Stimulated activated CD8-positive, alpha-beta memory T cell treated with anti-CD3 and anti-CD28 coated beads, Interleukin-4, amount 100 ng/mL, for 24 hours (primary cell): ENCODE measurements at places on chromosomes 3 and 15.

- DNase-seq, result no peak
These were observed 16.4 kb downstream of the MYL3 start for GRCh38 chr3:46846624-46847542.

- no peak for DNase-seq
These were observed 119.9 kb downstream of the IMPG2 start for GRCh38 chr3:101200461-101200860.

DNA sequence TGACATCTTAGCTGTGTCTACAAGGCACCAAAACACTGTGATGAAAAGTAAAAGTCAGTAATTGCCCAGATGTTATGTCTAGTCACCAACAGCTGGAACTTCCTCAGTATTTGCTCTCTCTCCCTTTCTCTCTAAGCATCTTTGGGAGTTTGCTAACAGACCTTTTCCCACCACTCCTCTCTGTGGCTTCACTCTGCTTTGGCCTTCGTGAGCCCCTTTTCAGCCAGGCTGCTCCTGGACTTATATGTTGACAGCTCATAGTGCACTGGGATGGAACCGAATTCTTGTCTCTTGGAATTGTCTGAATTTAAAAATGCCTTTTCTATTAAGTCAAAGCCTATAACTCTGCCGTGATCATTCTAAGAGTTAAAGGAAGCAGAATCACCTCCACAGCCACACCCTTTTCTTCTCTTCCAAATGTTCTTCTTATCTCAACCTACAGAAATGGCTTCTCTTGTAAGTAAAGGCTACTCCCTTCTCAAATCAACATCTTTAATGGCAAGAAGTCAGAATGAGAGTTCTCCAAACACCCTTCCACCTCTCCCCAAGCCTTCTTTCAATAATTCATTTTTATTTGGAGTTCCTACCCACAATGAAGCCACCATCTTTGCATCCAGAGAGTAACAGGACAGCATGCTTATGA lies 17.2 kb upstream of the FOXP1 start:
- no peak for DNase-seq

DNA sequence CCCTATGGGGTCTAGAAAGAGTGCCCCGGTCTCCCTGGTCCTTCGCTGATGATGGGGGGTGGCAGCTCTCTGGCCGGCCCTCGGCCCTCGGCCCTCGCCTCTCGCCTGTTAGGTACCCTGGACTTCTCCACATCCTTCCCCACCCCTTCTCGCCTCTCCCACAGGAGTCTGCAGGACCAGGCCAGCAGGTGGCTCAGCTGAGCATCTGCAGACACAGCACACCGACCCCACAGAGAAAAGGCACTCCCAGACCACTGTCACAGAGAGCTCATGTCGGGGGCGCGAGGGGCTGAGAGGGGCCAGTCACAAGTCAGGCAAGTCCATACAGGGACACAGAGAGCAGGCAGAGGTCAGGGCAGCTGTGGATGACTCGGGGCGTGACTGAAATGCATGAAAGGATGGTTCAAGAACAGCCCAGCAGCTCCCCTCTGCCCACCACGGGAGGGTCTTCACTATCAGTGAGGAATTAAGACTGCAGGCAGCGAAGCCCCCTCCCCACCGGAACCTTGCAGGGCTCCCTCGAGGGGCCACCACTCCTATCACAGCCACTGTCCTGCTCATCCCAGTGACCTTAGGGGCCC lies 181.7 kb upstream of the NSMCE3 start:
- no peak for DNase-seq

DNA sequence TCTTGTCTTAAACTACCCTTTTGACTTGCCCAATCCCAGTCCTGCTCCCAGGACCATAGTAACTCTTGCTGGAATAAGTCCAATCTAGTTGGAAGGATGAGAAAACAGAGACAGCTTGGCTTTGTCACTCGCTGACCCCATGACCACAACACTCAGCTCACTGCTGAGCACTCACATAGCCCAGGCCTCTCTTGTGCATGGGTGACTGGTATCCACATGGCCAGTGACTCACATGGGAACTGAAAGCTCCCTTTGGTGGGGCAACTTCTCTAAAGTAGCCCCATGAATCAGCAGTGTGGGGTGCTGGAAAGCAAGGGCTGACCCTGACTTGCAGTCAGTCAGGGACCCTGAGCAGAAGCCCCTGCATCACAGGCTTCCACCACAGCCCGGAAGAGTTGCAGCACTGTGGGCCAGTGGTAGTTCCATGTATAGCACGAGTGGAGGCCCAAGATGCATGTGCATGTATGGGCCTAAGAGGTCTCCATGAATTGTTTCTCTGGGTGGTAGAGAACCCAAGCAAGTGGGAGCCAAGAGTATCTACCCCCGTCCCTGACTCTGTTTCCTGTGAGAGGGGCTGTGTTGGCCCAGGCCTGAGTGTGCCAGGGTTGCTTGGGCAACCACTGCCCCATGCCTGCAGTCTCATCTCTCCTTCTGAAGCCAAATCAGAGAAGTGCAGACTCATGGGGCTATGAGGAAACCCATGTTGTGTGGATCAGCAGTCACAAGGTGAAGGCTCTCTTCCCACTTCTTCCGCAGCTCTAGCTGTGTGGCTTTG lies 62.1 kb upstream of the XCR1 start:
- no peak for DNase-seq

DNA sequence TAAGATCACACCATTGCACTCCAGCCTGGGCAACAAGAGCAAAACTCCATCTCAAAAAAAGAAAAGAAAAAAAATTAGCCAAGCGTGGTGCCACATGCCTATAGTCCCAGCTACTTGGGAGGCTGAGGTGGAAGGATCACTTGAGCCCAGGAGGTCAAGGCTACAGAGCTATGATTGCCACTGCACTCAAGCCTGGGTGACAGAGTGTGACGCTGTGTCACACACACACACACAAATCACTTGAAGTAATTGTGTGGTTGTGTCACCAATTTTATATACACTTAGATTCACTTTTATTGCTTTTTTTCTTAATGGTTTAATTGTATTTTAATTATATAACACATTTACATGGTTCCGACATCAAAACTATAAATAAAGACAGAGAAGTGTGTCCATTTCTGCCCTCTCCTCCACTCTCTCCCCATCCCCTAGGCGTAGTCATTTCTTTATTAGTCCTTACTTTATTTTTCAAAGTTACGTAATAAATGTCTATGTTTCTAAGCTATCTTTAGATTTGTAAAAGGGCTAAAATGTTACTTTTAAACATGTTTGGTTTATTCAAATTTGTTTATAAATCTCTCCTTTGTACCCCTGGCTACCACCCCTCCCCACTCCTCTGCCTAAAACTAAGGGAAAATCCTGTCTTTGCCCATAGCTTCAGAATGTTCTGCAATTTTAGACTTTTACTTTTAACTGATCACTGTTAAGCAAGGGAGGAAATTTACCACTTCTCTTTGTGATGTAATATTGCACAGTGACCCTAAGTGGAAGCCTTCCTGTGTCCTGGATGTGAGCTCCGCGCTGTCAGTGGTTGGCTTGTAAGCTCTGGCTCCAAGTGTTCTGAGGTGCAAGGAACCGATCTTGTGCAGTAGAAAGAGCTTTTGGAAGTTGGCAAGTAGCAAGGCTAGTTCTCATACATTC lies 10.8 kb upstream of the VILL start:
- DNase-seq, result no peak

DNA sequence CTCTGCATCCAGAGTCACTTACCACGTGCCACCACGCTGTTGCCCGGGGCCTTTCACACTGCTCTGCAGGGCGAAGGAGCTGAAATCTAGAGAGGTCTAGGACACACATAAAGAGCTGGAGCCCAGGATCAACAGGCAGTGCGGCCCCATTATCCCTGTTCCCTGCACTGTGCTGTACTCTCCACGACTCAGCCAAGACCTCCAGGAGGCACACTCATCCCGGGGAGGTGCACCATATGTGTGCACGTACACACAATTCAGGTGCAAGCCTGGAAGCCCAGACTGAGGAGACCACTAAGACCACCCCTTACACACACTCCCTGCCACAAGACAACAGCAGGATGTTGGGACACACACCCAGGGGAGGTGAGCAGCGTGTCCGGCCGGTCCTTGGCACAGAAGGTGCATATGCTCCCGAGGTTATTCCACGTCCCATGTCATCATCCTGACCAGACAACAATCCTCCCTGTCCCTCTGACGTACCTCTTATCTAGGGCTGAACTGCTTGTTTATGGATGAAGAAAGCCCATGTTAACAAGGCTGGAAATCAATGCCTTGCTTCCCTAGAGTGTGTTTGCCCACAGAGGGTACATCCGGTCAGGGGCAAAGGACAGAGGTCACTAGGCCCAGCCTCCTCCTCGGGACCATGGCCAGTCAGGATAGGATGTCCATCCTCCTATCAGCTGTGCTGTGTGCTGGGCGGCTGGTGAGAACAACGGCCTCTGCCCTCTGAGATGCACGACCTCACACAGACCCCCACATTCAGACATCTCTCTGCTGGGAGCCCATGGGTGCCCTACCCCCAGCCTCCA lies 16.1 kb downstream of the KLF15 start:
- no peak for DNase-seq

- DNase-seq, result no peak
These were observed 29.7 kb upstream of the IREB2 start for GRCh38 chr15:78408355-78408640.

GRCh38 chr15:53869044-53869805 lies 109.0 kb upstream of the UNC13C start:
- DNase-seq, result no peak

DNA sequence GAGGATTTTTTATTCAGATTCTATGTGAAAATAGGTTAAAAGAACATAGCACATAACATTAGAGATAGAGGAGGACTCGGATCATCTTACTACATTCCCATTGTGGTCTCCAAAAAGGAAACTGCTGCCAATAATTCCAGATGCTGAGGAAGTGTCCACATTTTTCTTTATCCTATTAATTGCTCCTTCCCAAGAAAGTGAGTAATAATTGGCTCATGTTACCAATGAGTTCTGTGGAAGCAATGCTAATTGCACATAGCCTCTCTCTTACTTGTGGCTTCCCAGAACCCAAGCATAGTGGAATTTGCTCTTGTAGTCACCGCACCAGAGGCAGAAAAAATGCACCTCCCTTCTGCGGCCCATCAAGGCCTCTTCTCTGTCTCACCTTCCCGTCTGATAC lies 208.4 kb downstream of the PLOD2 start:
- no peak for DNase-seq
